ENCODE measurements at places on chromosomes 1 and 21. TPM values are rescaled to one million over a fixed set of nuclear protein-coding genes. Genes with fewer than 3 reads are reported as not detected.
A peak's percentile ranks its signal among the peaks of the same experiment; 100 is the strongest.

DNA sequence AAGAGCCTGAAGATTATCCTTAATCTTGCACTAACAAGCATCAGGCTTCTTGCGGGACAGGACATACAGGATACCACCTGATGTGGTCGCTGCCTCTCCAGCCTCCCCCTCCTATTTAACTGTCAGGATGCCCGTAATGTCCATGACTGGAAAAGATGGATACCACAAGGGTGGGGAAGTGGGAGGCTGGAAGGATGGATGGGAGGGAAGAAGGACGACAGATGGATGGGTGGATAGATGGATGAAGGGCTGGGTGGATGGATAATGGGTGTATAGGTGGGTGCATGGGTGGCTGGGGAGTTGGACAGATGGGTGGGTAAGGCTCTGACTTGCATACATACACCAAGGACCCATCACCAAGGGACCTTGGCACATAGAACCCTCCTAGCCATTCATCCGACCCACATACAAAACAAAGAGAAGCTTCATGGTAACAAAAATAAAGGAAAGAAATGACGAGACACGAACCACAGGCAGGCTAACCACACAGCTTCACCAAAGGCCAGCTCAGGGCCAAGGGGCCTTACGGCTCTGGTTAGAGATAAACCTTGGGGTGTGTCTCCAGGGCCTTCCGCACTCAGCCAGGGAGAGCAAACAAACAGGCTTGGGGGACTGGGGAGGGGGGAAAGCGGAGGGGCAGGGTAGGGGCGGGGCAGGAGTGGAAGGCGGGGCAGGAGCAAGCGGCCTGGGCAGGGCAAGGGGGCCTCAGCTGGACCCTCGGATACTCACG is 50.5 kb downstream of the HSPG2 start:
- DNase-seq: no peak

DNA sequence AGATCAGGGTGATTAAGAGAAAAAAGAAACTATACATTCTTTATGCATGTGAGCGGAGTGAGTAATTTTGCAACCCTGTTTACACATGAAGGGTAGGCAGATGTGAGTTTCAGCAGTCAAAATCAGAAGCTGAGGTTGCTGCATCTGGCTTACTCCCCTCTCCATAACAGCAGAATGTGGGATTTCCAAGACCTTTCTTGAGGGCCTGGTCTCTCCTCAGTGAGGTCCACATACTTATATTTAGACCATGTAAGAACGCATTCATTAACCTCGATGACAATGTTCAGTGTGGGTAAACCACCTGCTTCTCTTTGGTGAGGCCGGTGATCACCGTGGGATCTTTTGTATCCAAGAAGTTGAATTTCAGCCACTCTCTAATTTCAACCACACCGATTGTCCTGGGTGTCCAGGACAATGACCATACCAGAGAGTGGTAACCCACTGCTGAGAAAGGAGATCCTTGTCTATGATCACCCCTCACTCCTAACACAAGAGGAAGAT is 18.7 kb upstream of the RAP1A start:
- no peak for DNase-seq

DNA sequence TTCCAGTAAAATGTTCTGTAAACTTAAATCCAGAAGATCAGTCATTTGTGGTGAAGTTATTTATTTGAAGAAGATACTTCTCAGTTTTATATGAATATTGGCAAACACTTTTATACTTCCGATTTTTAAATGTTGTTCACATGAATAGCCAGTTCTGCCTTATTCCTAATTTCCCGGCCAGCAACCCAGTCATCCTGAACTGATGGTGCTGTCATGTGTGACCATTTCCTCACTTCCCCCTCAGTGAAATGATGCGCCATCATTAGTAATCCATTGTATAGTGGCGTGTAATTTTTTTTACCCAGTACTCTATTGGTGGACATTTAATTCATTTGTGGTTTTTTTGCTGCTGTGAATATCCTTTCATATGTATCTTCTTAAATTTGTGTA is 16.4 kb downstream of the GPSM2 start:
- no peak for DNase-seq

DNA sequence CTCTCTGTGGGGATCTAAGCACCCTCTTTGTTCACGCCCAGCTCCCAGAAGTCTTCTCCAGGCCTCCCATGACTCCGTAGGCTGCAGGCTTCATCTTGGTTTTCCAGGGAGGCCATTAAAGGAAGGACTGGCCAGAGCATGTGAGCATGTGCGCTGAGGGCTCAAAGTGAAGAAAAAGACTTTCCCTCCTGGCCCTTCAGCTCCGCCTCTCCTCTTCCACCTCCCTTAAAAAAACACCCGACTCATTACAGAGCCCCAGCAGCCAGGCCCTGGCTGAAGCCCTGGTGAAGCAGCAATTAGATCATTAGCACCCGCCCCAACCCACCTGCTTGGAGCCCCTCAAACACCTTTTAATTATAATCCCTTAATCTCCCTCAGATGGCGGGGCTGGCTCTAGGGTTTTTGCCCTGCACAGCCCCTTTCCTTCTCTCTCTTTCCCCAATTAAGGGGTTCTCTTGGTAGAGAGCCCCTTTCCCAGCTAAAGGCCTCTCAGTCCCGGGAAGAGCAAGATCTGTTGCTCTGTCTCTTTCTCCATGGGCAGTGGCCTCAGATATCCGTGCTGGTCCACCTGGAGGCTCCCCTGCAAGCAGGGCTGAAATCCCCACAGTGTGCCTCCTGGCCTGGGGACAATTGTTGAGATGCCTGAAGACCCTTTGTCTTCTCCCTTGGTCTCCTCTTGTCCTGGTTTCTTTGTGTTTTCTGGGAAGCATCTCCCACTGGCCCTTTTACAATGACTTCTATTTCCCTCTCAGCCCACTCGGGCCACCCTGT is 30.5 kb downstream of the RHBG start:
- DNase-seq: no peak

DNA sequence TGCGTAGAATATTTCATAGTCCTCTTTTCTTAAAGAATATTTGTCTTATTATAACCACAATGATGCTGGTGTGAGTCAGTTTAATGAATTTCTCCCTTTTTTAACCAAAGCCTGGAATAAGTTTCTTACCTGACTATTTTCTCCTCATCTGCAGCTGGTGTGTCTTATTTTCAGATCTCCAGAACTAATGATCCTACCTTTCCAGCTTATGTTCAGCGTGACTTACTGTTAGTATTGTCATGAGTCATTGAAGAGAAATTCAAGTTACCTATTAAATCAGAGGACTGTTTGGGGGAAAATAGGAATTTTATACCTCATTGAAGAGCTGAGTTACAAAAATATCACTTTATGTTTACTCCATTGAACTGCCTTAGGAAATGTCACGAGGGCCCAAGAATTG is 482.1 kb downstream of the RWDD3 start:
- no peak for DNase-seq

- no peak for DNase-seq
These were observed 99.2 kb downstream of the TRIM11 start for GRCh38 chr1:228307218-228308023.

DNA sequence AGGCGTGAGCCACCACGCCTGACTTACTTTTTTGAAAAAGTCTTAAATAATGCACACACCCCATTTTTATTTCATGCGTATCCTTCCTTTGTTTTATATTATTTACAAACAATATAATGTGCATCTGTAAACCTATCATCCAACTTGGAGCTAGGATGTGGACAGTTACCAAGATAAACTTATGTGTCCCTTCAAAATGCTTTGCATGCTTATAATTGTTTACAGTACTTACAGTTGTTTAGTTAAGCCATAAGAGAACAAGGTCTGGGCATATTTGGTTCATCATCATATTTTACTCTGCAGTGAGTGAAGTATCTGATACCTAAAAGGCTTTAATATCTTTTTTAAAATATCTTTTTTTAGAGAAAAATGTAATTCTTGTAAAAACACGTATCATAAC is 16.1 kb upstream of the HMGN1 start:
- DNase-seq: no peak

DNA sequence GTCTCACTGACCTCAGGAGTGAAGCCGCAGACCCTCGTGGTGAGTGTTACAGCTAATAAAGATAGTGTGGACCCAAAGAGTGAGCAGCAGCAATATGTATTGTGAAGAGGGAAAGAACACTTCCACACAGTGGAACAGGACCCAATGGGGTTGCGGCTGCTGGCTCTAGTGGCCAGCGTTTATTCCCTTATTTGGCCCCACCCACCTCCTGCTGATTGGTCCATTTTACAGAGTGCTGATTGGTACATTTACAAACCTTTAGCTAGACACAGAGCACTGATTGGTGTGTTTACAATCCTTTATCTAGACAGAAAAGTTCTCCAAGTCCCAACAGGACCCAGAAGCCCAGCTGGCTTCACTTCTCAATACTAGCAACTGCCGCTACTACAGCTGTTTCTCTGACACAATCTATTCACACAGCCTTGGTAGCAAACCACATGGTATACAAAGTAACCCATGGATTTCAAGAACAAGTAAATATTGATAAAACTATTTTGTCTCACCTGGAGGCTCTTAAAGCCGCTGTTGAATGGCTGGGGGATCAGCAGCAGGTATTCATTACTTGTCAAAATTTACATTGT is 25.3 kb upstream of the ITLN1 start:
- no peak for DNase-seq

DNA sequence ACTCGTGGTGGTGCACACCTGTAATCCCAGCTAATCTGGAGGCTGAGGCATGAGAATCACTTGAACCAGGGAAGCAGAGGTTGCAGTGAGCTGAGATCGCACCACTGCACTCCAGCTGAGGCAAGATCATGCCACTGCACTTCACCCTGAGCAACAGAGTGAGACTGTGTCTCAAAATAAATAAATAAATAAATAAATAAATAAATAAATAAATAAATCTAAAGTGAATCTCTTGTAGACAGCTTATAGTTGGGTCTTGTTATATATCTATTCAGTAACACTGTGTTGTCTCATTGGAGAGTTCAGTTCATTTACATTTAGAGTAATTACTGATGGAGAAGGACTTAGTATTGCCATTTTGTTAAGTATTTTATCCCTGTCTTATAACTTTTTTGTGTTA is 258.4 kb downstream of the LRRC40 start:
- DNase-seq: no peak

DNA sequence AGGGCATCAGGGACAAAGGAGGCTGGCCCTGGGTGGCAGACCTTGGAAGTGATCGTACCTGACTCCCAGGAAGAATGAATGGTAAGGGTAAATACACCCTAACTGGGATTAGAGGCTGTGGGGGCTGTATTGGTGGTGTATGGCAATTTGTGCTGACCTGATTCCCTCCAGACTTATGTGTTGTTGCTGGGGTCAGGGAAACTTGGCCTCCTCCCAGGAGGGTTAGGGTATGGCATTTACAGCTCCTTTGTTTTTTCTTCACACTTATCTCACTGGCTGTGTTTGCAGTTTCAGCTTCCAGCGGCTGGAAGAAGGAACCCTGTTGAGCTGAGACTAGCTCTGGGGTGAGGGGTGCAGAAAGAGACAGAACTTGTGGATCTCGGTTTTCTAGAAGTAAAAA is 8.2 kb downstream of the VANGL1 start:
- DNase-seq: peak; percentile 31

Gene MED8
- 33.0 TPM for total RNA-seq

Gene AMPD2
- 76.8 TPM for total RNA-seq

Gene ALPL
- total RNA-seq: not detected

Gene ATP6V1G3
- 3.4 TPM for total RNA-seq

All from umbilical cord (tissue), 2 donors.